ENCODE measurements at places on chromosomes 3 and 15.
A peak's percentile ranks its signal among the peaks of the same experiment; 100 is the strongest.

- DNase-seq, result no peak
Observed at GRCh38 chr3:12896063-12896985, 55.0 kb upstream of the RPL32 start.

DNA sequence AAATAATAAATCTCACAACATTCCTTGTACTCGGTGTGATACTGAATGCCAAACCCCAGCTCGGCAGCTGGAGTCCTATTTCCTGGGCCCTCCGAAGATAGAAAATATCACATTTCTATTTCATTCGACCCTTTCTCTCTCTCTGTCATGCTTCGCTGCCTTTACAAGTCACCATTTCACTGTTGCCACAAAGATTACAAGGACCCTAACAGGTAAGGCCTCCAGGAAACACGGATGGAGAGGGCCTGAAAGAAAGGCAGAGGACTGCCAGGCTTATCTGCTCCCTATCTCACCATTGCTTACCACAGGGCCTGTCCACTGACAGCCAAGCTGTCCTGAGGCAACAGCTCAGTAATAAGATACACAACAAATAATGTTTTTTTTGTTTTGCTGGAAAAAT lies 376.5 kb downstream of the MECOM start:
- DNase-seq, result no peak

DNA sequence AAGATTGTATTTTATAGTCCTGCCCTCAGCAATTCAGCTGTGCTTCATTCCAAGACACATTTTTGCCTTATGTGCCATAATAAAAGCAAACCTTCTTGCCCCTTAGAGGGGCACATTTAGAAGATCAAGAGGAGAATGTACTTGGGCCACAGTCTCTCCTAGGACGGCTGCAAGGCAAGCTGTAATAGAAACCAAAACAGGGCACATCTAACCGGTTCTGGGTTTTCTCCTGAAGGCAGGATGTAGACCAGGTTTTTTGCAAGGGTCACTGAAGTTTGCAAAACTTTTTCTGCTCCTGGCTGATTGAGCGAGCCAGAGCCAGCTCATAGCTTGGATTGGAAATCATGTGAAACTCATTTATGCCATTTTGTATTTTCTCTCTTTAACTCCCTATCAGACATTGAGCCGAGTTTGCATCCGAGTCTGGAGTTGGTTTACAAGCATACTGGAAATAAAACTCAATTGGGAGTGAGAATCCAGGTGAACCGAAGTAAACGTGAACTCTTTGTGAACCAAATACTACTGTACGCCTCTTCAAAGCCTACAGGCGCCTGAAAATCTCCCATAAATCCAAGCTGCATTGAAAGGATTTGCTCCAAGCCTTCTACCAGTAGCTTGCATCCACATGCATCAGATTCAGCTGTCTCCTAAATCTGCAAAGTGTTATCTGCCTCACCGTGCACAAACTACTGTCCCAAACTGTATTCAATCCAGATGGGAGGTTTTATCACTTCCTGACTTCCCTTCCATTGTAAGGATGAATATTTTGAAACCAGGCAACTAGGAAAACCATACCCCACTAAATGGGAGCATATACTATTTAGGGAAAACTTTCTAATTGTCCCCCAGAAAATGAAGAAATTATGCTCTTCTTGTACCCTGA lies 60.9 kb upstream of the TSC22D2 start:
- no peak for DNase-seq

DNA sequence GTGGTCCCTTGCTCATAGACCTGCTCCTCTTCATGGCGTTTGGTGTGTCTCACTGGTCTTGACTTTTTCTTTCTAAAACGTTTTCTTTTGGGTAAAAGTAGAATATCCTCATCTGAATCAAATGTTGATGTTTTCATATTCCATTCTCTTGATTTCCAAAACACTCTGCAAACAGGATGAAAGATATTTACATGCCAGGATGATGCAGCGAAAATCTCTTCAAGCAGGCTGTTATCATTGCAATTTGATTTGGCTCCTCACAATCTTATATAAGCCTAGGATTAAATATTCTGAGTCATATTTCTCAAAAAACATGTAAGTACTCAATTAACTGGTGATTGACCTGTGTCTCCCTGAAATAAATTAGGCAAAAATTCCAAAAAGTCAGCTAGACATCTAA lies 10.1 kb downstream of the PP2D1 start:
- DNase-seq, result no peak

GRCh38 chr3:157113832-157114505 lies 46.0 kb downstream of the CCNL1 start:
- DNase-seq, result no peak

- no peak for DNase-seq
Observed at GRCh38 chr3:172520301-172520831, 2.9 kb downstream of the TNFSF10 start.

GRCh38 chr3:13007251-13007941 lies 65.8 kb downstream of the IQSEC1 start:
- DNase-seq, result no peak

GRCh38 chr15:98775498-98776230 lies 127.3 kb downstream of the IGF1R start:
- no peak for DNase-seq

- DNase-seq, result no peak
Observed at GRCh38 chr15:100105101-100105500, 236.7 kb downstream of the ADAMTS17 start.

GRCh38 chr15:76149291-76149915 lies 89.6 kb downstream of the TMEM266 start:
- DNase-seq, result no peak

GRCh38 chr3:125332504-125332903 lies 42.6 kb downstream of the ZNF148 start:
- no peak for DNase-seq

- no peak for DNase-seq
Observed at GRCh38 chr3:175477651-175478224, 618.6 kb downstream of the NAALADL2 start.

GRCh38 chr3:156491192-156491591 lies 63.7 kb downstream of the SSR3 start:
- no peak for DNase-seq

- no peak for DNase-seq
Observed at GRCh38 chr3:115659253-115660220, 36.2 kb downstream of the GAP43 start.

DNA sequence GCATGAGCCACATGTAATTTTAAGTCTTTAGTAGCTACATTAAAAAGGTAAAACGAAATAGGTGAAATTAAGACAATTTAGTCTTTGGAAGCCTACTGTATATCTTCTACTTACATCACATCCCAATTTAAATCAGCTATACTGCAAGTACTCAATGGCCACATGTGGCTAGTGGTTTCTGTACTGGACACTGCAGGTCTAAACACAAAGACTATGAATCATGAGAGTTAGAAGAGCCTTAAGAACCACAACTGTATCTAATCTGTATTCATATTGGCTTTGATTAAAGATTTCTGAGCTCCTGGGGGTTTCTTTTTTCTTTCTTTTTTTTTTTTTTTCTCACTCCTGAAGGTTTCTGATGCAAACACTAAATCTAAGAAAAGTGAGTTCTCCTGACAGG lies 2.3 kb upstream of the EIF1B start:
- DNase-seq, result no peak

GRCh38 chr3:53806182-53807116 lies 39.8 kb downstream of the CHDH start:
- no peak for DNase-seq

DNA sequence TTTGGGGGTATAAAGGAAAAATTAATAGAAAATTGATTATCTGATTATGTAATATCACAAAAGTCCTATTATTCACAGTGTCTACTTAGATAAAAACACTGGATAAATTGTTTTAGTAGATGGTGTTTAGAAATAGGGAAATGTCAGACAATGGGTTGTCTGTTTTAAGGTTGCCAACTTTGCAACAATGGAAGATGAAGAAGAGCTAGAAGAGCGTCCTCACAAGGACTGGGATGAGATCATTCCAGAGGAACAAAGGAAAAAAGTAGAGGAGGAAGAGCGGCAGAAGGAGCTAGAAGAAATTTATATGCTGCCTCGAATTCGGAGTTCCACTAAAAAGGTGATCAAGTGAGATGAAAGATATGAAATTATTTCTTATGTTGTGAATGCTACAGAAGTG lies 84.0 kb downstream of the CHD2 start:
- DNase-seq, result no peak

DNA sequence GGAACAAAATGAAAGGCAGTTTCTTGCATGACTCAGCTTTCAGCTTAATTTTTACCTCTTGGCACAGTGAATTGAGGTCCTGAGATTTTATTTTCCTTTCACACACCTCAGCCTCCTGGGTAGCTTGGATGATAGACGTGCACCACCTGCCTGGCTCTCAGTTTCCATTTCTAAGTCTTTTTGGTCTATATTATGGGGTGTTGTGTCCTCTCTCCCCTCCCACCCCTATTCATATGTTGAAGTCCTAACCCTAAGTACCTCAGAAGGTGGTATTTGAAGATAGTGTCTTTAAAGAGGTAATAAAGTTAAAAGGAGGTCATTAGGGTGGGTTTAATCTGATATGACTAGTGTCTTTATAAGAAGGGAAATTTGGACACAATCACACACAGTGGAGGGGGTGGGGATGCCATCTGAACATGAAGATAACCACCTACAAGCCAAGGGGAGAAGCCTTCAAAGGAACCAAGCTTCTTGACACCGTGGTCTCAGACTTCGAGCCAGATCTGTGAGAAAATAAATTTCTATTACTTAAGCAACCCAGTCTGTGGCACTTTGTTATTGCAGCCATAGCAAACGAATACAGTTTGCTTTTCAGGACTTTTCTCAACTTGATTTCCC lies 85.2 kb downstream of the STRIT1 start:
- DNase-seq, result no peak

GRCh38 chr3:25469558-25469957 lies 41.5 kb downstream of the RARB start:
- no peak for DNase-seq

- DNase-seq, result peak; percentile 80
Observed at GRCh38 chr3:187368251-187369088, at the start of gene RTP4. Gene RTP4, plus strand, starts transcription at chr3:187368385. Its CDS starts 57 bp downstream, at chr3:187368442.

- no peak for DNase-seq
Observed at GRCh38 chr3:40770061-40770460, 245.3 kb downstream of the ZNF621 start.

DNA sequence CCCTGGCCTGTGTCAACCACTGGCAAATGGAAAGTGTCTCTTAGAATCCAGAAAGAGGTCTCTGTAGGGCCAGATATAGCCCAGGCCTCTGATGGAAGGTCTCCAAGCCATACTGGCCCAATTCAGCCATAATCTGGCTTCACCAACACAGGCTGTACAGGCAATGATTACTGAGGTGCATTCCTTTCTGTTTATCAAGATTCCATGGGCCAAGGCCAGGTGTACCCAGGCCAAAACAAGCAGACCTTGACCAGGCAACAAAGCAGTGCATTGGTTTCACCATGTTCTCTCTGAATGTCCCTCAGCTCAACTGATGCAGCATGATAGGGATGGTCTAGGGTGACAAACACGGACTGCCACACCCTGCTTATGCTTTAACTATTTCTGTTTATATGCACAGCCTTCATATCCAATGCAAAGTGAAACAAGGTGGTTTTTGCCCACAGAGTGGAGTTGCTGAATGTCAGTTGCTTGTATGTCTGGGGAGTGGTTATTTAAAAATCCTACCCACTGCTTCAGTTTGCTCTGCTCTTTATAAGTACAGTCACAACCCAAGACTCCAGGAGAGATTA lies 25.2 kb downstream of the CCNL1 start:
- no peak for DNase-seq

DNA sequence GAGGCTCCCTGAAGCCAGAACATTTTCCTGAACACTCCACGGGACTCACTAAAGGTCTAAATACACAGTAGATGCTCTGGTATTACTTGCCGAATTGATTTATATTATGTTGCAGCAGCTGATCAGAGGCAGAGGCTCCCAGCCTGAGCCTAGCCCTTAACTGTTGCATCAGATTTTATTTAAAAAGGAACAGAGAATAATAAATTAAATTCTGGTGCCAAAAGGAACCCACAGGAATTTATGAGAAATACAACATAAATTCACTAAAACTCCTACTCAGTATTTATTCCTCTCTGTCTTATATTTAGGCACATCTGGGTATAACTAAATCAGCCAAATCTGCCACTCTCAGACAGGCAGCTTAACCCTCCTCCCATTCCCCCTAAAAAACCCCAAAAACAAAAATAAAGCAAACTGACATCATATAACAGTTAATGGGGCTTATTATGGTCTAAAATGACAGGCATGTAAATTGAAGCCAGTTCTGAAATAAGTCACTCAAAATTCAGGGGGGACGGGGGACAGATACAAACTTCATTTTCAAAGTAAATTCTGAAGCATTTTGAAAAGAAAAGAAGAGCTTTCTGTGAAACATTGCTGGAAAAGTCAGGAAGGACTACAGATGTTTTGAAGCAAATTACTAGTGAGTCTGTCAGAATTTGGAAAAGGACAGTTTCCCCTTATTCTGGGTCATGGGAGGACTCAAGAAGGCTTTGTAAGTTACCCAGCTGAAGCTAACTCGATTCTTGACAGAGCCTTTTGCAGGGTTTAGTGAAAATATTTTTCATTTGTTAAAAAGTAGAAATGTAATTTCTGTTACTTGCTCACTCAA lies 53.8 kb upstream of the CORO2B start:
- no peak for DNase-seq

DNA sequence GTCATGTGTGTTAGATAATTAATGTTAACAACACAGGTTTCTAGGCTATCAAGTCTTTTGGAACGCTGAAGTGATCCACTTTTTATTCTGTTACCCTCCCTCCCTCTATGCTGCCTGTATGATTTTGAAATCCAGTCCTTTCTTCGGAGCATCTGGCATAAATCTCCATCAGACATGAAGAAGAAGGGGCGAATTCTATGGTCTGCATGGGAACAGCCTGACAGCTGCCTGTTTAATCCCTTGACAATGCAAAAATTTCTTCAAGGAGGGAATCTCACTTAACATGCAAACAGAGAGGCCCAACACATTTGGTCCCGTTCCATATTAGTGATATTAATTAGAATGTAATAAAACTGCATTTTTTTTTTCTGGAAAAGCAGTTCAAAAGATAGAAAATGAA lies 145.2 kb downstream of the VGLL3 start:
- no peak for DNase-seq

- no peak for DNase-seq
Observed at GRCh38 chr3:55935241-55935640, 448.1 kb upstream of the WNT5A start.

DNA sequence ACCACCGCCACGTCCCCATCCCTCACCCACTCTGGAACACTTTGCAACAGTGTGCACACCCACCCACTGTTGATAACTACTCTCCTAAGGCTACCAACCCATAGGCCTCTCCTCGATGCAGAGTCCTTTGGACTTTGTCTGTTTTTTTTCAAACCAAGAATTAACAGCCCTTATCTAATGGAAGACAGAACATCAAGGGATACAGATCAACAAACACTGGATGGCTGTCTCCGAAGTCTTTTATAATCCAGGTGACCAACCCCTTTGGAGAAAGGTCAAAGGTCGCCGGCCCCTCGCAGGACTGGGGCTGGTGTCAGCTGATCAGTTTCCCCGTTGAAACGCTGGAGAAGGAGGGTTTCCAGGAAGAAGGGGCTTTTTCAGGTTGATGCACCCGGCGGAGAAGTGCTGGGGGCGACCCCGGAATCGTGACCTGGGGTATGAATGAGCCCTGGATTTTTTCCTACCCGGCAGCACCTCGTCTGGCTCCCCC lies 532 bp downstream of the B4GALT4 start:
- peak; percentile 62 for DNase-seq

Data from KG1 (cell line).